ENCODE measurements at places on chromosomes 1 and 21.

DNA sequence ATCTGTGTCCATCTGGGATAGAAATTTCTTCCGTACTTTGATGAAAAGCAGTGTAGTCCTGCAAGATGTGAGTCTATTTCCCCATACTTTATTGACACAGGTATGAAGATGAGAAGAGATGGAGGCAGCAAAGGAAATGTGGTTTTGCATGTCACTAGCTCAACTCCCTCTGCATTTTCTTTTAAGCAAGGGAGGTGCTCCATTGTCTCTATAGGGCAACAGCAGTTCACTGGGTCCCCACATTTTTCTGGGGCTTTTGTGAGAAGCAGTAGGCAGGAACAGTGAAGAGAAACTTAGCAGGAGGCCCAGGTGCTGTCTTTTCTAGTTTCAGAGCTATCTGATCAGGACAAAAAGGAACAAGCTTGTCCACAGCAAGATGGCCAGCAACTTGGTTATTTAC, 37.1 kb downstream of the C21orf91 start:
- DNase-seq = no peak

GRCh38 chr1:15192916-15193550, 39.5 kb downstream of the TMEM51 start:
- DNase-seq = no peak

- DNase-seq = no peak
Measured at GRCh38 chr1:115135681-115136080, 46.4 kb upstream of the TSPAN2 start.

DNA sequence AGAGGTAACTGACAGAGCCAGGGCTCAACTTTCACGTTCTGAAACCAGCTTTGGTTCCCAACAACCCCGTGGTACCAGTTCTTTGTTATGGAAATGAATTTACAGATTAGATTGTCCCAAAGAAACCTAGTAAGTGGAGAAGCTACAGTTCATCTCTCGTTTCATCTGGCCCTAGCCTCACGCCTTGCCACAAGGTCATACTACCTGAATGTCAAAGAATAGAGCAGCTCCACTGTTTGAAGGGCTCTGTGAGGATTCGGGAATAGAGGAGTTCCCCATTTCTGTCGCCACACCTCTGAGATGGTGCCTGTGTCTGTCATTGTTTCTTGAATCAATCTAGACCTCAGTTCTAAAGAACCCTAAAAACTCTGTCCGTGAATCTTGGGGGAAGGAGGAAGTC, 15.0 kb upstream of the CDC42 start:
- DNase-seq = no peak

- DNase-seq = peak; percentile 65
Measured at GRCh38 chr1:30888391-30888790, 20.2 kb downstream of the SDC3 start.

DNA sequence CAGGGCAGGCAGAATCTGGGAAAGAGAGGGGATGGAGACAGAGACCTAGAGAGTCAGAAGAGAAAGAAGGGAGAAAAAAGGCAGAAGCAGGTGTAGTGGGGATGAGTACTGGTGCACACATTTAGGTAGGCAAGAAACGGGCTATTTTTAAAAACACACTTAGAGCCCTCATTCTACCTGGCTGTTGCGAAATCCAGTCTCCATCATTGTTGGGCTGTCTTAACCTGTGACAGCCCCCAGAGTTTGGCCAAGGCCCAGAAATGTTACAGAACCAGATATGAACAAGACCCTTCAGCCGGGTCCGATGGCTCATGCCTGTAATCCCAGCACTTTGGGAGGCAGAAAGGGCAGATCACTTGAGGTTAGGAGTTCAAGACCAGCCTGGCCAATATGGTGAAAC, 12.6 kb upstream of the KDF1 start:
- DNase-seq = no peak

GRCh38 chr1:162085991-162086390, 16.5 kb downstream of the NOS1AP start:
- no peak for DNase-seq

GRCh38 chr21:19921211-19921610, 1077.0 kb upstream of the NCAM2 start:
- DNase-seq = no peak

GRCh38 chr1:223233410-223234169, 90.5 kb upstream of the TLR5 start:
- DNase-seq = no peak

DNA sequence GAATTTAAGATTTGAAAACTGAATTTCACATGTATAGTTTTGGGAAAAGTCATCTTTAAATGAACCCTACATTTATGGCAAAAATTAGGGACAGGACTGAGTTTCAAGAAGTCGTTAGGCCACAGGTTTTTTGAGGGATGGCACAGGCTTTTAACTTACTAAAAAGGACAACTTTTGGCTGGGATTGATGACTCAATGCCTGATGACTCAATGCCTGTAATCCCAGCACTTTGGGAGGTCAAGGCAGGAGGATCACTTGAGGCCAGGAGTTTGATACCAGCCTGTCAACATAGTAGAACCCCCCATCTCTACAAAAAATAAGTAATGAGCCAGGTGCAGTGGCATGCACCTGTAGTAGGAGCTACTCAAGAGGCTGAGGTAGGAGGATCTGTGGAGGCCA, 15.9 kb downstream of the UCK2 start:
- no peak for DNase-seq

DNA sequence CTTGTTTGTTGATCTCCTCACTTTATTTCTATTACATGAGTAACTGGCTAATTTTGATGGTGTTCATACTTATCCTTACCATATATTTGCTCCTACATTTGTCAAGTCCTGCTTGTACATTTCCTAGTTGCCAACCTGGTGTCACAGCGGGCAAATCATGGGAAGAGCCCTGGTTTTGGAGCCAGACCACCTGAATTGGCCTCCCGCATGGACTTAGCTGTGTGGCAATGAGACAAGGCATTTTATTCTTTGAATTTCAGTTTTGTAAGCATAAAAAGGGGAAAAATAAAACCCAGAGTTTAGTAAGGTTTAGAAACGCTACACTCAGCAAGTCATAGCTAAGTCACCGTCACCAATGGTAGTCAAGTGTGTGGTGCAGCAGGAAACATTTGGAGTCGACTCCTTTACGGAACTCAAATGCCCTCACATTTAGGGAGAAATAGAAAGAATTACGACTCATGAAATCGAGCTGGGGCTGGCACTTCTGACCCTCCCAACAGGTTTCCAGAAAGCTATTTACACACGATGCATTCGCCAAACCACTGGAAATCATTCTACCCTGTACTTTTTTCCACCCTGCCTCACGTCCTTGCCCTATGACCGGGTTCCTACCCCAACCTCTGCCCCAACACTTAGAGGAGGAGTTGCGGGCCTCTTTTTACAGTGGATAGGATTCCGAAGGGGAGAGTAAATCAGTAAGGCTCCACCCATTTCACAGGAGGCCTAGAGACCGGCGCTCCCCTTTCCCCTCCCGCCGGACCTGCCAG, 492 bp upstream of the PGM1 start:
- DNase-seq = peak; percentile 61

DNA sequence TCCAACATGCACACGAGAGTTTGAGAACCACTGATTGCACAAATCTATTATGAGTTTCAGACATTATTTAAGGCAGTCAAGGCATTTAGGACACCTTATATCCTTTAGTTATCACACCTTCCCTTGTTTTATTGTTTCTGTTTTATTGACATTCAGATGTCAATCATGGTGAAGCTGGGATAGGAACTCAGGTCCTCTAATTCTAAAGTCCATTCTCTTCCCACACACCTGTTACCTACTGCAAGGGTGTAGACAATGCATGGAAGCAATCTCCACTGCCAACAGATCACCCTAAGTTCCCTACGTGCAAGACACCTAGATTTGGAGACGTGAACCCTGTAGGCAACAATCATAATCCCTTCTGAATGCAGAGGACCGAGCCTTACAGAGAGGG, 2.6 kb downstream of the IGSF3 start:
- no peak for DNase-seq

DNA sequence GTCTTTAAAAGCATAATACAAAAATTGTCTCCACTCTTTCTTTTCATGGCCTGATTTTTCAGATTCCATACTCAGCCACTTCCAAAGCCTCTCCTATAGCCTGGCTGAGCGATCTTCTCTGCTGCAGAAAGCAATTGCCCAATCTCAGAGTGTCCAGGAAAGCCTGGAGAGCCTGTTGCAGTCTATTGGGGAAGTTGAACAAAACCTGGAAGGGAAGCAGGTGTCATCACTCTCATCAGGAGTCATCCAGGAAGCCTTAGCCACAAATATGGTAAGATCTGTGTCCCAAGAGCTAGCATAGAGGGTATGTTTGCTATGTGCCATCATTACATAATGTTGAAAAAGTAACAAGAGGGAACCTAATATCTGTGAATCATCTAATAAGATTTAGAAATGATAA, 130.7 kb upstream of the BMP8A start:
- DNase-seq = peak; percentile 94

GRCh38 chr1:226097866-226098625, 35.5 kb downstream of the H3-3A start:
- DNase-seq = no peak

- DNase-seq = peak; percentile 68
Measured at GRCh38 chr1:43858324-43858723, 75.3 kb upstream of the ARTN start.

GRCh38 chr1:215344539-215344938, 222.6 kb upstream of the KCTD3 start:
- no peak for DNase-seq

DNA sequence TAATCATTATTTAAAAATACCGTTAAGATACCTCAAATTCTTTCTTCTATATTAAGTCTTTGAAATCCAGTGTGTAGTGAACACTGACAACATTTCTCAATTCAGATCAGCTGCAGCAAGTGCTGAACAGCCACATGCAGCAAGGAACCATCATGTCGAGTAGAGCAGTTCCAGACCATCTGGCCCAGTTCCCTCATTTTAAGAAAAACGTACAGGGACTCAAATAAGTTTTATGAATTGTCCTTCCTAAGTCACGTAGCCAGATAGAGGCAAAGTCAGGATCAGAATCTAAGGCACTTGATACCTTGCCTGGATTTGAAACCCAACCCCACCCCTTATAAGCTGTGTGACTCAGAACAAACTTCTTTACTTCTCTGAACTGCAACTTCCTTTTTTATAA, 132.4 kb downstream of the PROX1 start:
- DNase-seq = no peak

DNA sequence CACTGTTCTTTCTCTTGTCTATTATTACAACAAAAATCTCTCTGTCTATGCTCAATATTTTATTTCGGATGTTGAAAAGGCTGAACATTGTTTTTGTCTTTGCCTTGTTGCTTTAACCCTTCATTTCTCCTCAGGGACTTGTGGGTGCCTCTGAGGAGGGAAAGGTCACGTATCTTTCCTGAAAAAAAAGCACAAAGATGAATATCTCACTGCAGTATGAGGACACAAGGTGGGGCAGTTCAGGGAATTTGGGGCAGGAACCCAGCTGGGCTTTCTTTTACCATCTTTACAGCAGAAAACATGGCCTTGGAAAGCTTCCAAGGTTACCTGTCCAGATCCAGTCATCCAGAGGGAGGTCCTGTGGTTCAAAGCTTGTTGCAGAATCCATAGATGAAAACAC, 99.1 kb upstream of the LPGAT1 start:
- no peak for DNase-seq

- DNase-seq = no peak
Measured at GRCh38 chr1:113808450-113809195, 3.7 kb downstream of the RSBN1 start.

DNA sequence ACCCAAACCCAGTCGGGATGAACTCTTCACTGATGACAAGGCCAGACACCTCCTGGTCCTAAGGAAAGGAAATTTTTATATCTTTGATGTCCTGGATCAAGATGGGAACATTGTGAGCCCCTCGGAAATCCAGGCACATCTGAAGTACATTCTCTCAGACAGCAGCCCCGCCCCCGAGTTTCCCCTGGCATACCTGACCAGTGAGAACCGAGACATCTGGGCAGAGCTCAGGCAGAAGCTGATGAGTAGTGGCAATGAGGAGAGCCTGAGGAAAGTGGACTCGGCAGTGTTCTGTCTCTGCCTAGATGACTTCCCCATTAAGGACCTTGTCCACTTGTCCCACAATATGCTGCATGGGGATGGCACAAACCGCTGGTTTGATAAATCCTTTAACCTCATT, 10.1 kb downstream of the CZIB start:
- DNase-seq = no peak

DNA sequence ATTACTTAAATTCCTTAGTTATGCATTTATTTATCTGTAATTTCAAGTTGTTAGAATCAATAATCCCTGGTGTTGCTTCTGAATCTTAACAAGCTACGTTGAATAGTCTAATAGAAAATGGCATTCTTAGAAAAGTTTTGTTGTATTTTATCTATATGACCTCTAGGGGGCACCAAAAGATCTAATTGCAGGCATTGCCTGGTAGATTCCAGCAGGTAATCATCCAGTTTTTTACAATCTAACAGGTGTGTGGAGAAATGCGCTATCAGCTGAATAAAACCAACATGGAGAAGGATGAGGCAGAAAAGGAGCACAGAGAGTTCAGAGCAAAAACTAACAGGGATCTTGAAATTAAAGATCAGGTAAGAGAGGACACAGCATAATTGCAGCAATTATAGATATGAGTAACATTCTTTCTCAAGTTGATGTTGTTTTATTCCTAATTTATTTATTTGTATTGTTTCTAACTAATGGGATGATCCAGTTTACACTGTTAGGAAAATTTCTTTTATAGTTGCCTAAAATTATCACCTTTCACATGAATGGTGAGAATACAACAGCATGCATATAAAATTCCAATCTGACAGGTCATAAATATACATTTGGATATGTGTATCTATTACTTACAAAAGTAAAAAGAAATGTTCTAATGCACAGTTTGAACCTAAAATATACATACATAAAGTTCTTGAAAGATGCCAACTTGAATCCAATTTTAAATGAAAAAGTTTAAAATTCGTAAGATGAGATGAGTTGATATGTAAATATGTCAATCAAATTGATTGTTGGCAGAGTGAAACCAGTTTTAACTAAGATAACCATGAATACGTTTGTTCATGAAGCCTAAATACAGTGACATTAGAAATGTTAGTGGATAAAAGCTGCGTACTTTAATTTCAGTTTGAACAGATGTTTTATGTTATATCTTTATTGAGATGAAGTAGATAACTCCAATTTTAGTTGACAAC, 88.4 kb downstream of the SDCCAG8 start:
- peak; percentile 55 for DNase-seq

DNA sequence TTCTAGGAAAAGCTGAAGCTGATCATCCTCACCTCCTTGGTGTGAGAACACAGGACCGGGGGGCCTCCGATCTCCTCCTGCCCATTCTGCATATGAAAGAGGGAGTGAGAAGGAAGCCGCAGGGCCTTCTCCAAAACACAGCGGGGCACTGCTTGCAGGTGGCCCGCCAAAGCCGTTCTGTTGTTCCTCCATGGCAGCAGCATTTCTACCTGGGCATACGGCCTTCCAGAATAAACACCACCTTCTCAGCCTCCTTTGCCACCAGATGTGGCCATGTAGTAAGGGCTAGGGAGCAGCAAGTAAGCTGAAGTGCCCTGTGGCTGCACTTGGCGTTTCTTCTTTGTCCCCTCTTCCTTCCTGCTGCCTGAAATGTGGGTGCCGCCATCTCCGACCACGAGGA, 214.9 kb downstream of the TOMM20 start:
- no peak for DNase-seq

All from Kasumi-1 (cell line).